Cortex of kidney (tissue), 1 donor: ENCODE measurements at places on chromosomes 5 and 9.

GRCh38 chr5:132224716-132225115 lies 2.9 kb downstream of the P4HA2 start:
- DNase-seq: no peak

- no peak for DNase-seq
Observed at GRCh38 chr9:128818839-128819715, 777 bp downstream of the ENDOG start.

GRCh38 chr5:24668050-24668449 lies 23.3 kb upstream of the CDH10 start:
- no peak for DNase-seq

GRCh38 chr9:77011973-77012821 lies 7.3 kb upstream of the FOXB2 start:
- no peak for DNase-seq

- no peak for DNase-seq
Observed at GRCh38 chr5:34682926-34683623, 26.9 kb downstream of the RAI14 start.

- no peak for DNase-seq
Observed at GRCh38 chr5:115657881-115658233, 32.0 kb upstream of the TMED7 start.

- DNase-seq: no peak
Observed at GRCh38 chr9:137429974-137430722, 7.0 kb downstream of the NOXA1 start.

DNA sequence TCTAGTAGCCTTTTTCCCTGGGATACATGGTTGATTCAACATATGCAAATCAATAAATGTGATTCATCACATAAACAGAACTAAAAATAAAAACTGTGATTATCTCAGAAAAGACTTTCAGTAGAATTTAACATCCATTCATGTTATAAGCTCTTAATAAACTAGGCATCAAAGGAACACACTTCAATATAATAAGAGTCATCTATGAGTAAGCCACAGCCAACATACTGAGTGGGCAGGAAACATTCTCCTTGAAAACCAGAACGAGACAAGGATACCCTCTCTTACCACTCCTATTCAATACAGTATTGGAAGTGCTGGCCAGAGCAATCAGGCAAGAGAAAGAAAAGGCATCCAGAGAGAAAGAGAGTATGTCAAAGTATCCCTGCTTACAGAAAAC lies 239.9 kb downstream of the ATPSCKMT start:
- DNase-seq: no peak
